Neural crest cell (in vitro differentiated cells): ENCODE measurements at places on chromosomes 3 and 15. TPM values are rescaled to one million over a fixed set of nuclear protein-coding genes. Genes with fewer than 3 reads are reported as not detected.

GRCh38 chr3:38347421-38348200 lies 1.0 kb downstream of the XYLB start:
- no peak for DNase-seq

DNA sequence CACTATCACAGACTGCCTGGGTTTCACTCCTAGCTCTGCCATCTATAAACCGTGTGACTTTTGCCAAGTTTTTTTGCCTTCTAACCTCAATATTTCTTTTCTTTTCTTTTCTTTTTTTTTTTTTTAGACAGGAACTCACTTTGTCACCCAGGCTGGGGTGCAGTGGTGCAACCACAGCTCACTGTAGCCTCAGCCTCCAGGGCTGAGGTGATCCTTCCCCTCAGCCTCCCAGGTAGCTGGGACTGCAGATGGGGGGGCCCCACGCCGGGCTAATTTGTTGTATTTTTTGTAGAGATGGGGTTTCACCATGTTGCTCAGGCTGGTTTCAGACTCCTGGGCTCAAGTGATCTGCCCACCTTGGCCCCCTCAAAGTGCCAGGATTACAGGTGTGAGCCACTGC lies 3.2 kb upstream of the ADAM10 start:
- DNase-seq, result no peak

DNA sequence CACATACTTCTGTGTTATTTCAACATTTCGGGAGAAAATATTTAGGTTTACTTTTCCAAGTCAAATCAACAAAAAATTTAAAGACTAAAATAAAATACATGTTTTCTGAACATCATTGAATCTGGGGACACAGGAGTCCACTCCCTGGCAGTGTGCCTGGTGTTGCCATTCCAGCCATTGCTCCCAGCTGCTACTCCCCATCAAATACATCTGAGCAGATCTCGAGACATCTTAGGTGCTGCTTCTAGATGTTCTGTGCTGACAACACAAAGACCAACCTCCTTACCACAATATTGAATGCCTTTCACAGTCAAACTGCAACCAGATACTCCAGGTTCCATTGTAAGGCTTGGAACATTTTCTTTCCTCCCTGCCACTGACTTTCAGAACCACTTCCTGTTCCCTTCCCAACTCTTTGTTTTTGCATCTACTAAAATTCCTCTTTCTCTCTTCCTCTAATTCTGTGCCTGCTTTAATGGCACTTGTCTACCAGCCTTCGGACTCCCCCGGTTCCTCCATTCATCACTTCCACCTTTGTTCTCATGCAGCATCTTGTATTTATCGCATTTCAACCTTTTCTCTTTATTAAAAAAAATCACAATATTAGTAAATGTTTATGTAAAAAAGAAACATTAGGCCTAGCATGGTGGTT lies 81.1 kb upstream of the SLC4A7 start:
- DNase-seq, result no peak

DNA sequence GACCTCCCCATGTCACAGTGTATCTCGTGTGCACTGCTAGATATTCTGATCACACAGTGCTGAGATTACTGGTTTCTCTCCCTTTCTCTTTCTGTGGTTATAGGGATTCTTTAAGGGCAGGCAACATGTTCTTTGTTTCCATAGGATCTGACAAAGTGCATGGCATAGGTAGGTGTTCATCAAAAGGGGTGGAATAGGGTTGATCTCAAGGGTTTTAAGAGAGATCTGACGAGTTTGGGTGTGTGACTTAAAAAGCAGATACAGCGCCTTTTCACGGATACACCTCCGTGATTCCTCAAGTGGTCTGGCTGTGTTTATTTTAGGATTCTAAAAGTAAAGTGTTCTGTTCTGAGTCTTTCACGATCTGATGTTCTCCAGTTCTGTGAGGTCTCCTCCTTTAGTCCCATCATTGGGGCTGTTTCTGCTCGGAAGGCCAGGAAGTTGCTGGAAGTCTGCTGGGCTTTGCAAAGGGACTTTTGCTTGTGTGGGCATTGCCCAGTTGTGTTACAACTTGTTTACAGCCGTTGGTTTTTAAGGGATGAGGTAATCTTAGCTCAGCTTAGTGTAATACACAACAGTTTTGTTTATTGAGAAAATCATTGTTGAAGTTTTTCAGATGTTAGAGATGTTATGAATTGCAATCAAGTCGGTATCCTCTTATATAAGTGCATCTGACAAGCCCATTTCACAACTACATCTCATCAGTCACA lies 34.8 kb downstream of the IGF1R start:
- DNase-seq, result no peak

- no peak for DNase-seq
Measured at GRCh38 chr3:52973806-52974205, 72.1 kb downstream of the SFMBT1 start.

NSUN3 gene
- total RNA-seq, result 12.0 and 13.0 TPM in 2 replicates
